NCI-H1092 (cell line): ENCODE measurements at places on chromosomes 3 and 15.

DNA sequence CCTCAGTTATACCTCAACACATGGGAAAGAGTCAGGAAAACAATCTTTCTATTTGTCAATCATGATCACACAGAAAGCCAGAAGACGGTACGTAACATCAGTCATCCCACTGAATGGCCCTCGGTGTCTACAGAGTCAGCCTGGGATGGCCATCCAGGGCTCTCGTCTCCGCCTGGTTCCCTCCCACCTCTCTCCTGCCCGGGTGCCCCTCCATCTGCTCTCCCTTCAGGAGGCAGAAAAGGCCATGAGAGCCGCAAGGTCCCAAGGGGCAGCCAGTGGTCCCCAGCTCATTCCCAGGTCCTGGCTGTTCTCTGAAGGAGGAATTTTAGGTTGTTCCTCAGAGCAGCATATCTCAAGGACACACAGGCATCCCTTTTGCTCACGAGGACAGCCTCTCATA is 4.4 kb upstream of the LRRC15 start:
- no peak for DNase-seq

- DNase-seq, result no peak
These were observed 70.2 kb downstream of the FAM43A start for GRCh38 chr3:194755671-194756459.

DNA sequence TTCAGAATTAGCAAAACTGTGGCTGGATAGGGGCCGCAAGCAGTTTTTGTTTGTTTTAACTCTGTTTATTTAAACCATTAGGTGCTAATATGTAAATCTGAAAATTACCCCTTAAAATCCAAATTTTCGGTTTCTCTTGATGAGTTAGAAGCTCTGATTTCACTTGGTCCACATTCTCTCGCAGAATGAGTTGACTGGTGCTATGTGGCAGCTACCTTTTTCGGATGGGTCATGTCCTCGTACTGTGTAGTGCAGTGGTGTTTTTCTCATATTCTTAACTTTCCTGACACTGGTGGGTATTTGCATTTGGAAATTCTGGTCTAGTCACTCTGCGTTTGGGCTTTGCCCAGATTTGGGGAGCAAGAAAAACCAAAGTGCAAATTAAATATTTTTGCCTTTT is 87.1 kb downstream of the DIPK2A start:
- no peak for DNase-seq

DNA sequence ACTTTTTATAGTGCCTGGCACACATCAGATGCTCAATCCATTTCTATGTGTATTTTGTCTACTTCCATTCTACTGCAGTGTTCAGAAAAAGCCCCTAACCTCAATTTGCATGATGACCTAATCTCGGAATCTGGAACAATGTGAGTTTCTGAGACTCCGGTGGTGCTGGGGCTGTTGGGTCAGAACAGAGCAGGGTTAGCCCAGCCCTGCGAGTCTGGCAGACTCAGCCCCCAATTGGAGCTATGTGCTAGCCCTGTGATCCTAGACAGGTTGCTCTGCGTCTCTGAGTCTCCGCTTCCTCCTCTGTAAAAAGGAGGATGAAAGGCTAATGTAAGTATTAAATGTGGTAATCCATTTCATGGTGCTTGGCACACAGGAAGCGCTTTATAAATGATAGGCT is 95.0 kb upstream of the ICE2 start:
- no peak for DNase-seq

- DNase-seq, result no peak
These were observed 59.9 kb downstream of the SLC6A11 start for GRCh38 chr3:10875914-10876313.
